Stimulated activated naive CD8-positive, alpha-beta T cell treated with anti-CD3 and anti-CD28 coated beads, Interleukin-15, Interleukin-2, amounts not matched to agents 100 U/mL and 50 U/mL, for 24 hours (primary cell): ENCODE measurements at places on chromosomes 5 and 9.
A peak's percentile ranks its signal among the peaks of the same experiment; 100 is the strongest.

DNA sequence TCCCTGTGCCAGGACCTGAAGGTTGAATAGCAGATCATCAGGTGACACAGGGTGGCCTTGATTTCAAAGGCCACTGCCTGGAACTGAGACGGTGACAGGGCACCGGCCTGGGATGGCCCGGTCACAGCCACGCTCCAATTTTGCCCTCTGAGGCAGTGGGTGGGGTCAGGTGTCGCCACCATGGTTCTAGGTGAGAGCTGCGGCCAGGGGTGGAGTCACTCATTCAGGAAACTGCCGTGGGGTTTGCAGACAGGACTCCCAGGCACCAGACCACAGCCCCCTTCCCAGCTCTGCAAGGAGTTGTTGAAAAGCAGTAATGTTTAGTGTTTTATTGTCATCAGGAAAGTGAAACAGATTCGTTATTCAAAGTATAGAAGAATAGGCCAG lies 17.3 kb upstream of the RNU6ATAC start:
- DNase-seq, result peak; percentile 15

GRCh38 chr5:57445006-57445704 lies 37.5 kb downstream of the ACTBL2 start:
- DNase-seq, result no peak

- DNase-seq, result no peak
Measured at GRCh38 chr9:101418518-101419430, 16.8 kb downstream of the ALDOB start.

GRCh38 chr5:38257308-38258041 lies 884 bp upstream of the EGFLAM start:
- no peak for DNase-seq

- DNase-seq, result no peak
Measured at GRCh38 chr5:67015541-67016191, 180.9 kb downstream of the CD180 start.

DNA sequence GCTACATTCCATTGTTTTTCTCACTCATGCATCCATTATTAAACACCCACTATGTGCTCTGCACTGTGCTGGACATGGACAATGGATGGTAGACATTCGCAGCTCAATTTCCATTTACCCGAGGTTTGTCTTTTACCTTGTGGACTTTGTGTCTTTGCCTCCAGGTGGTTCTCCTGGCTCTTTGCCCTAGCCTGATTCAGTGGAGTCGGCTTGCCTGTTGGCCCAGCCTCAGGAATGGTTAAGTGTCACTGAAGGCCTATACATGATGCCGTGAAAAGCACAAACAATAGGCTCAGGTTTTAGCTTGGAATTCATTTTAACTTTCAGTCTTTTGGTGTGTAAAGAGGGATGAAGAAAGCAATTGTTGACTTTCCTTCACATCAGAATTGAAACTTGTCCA lies 16.5 kb upstream of the DMRT3 start:
- no peak for DNase-seq

- DNase-seq, result no peak
Measured at GRCh38 chr5:48192-48591, 43.8 kb upstream of the PLEKHG4B start.

DNA sequence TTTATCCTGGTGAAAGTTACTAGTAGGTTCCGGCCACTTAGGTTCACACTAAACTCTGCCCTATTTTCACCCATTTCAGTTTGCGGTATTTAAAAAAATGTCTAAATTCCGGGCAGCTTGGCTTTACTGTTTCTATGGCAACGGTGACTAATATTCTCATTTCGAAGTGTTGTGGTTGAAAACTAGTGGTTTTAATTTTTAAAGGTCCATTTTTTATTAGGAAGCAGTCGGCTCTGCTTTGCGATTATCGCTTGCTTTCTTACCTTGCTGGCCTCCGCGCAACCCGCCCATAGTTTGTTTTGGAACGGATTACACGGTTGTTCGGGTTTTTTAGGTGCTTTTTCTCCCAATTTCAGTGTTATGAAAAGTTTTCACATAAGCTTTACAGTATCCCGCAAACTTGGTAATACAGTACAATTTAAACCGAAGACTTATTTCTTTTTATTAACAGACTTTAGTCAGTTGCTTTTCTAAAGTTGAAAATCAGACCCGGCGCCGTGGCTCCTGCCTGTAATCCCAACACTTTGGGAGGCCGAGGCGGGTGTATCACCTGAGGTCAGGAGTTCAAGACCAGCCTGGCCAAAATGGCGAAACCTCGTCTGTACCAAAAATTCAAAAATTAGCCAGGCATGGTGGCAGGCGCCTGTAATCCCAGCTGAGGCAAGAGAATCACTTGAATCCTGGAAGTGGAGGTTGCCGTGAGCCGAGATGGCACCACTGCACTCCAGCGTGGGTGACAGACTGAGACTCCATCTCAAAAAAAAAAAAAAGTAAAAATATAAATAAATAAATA lies 1.6 kb downstream of the KDM4C start:
- peak; percentile 41 for DNase-seq

DNA sequence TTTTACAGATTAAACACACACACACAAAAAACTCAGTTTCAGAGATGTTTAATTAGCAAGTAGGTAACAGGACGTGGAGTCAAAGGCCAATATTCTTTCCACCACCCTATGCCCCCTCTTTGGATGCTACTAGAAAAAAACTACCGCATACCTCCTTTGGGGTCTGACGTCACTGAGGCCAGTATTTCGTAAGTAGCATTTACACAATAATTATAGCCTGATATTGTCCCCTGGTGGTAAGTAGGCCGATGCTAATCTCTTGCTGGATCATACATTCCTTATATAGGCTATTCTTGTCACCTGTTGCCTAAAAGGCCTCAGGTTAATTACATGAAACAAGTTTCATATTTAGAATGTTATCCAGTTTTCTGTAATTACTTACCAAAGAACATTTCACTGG lies 21.0 kb upstream of the SMARCA2 start:
- no peak for DNase-seq

DNA sequence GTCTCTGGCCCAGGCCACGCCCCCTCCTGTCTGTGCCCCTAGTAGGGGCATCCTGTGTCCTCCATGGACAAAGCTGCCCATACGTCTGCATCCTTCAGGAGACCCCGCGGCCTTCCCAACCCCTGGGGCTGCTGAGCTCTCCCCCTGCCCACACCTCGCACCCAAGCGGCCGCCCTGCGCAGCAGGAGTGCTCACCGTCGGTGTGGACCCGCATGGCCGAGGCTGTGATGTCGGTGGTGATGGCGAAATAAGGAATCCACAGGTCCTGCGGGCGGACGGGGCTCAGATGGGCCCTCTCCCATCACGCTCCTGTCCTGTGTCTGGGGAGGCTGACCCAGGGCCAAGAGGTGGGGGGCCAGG lies 4.8 kb upstream of the NSMF start:
- no peak for DNase-seq

DNA sequence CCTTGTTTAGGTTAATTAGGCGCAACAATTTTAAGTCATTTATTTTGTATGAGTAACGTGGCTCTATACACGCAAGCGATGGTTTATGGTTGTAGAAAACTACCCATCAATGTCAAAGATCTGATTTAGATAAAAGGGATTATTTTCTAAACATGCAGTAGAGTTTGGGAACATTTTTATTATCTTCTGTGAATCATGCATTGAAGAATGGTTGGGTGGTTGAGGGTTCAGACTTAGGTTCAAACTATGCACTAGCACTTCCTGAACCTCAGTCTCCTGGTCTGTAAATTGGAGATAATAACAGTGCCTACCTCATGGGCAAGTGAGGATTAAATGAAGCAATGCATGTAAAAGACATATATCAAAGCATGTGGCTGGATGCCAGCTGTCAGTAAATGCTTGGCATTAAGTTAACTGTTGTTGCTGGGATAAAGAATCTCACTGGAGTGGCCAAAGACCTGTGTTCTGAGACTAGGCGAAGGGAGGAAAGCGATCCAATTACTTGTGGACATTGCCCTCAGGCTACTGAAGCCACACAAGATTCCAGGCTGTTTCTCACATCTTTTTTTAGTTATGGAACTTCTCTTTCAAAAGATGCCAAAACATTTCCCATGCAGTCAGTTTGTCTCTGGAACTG lies 1.1 kb upstream of the OTULINL start:
- no peak for DNase-seq

DNA sequence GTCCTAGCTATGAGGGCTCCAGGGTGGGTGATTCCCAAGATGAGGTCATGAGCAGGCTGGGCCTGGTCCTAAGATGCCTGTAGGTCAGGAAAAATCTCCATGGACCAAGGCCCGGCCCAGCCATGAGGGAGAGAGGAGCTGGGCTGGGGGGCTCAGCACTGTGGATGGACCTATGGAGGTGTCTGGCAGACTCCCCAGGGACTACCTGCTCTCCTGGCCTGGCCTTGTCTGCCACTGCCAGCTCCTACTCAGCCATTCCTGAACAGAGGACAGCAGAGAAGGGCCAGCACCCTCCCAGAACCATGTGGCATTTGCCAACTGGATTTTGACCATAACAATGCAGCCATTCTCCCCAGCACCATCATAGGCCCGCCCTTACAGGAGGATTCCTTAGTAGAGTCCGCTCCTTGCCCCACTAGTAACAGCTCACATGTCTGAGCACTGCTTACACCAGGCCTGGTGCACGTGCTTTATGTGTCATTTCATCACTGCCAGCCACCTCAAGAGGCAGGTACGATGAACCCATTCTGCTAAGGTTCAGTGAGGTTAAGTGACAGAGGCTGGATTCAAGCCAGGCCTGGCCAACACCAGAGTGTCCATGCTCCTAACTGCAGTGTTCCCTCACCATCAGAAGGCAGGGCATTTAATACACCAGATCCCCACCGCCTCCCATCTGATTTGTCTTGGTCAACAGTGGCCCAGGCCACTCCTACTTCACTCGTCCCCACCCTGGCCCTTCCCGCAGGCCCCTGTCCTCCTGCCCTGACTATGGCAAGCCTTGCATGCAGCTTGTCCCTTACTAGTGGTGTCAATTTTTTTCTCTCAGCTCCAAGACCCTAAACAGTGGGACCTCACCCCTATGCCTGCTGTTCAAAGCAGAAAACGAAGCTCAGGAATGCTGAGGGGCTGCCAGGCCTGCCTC lies 669 bp downstream of the IL13 start:
- DNase-seq, result no peak

GRCh38 chr9:14215614-14216013 lies 98.3 kb downstream of the NFIB start:
- DNase-seq, result no peak

- no peak for DNase-seq
Measured at GRCh38 chr5:169201597-169201996, 99.3 kb downstream of the SLIT3 start.

DNA sequence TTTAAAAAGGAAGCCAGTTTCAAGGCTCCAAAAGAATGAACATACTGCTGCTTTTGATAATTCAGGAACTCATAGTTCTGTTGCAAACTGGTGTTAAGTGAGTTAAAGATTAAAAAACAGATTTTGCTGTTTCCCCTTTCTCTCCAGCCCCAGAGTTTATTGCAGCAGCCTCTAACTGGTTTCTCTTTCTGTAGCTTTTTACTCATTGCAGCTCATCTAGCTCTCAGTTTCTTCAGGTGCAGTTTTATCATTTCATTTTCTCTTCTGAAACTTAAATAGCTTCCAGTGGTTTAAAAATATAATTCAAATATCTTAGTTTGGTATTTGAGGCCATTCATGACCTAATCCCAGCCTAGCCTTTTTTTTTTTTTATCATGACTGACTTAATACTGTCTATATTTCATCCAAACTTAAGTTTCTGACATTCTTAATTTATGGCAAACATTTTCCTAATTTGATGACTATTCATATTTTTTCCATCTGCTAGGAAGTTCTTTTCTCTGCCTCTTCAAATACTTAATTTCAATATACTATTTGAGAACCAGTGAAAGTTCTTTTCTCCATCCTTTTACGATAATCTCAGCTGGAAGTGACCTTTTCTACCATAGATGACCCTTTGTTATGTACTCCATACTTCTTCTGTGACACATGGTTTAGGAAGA lies 252.7 kb upstream of the GRIA1 start:
- DNase-seq, result no peak

DNA sequence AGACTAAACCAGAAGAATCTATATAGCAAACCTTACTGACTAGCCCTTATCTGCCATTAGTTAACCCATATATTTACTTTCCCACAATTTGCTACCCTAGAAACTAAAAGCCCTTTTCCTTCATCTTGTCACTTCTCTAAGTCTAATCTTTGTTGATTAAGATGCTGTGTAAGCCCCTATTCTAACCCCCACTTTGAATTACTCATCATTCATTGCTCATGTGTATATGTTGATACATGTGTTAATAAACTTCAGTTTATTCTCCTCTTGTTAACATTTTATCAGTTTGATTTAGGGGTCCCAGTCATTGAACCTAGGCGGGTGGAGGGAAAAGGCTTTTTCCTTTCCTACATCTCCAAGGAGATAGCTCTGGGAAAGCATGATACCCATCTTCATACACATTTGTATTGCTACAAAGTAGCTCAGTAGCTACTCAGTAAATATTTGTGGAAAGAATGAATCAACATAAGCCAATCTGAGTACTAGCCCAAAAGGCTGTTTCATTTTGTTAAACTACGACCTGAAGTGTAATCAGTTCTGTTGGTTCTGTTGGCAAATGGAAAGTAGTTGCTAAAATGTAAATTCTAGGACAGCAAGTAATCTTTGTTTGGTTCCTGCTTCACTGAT lies 35.1 kb upstream of the NDFIP1 start:
- no peak for DNase-seq

DNA sequence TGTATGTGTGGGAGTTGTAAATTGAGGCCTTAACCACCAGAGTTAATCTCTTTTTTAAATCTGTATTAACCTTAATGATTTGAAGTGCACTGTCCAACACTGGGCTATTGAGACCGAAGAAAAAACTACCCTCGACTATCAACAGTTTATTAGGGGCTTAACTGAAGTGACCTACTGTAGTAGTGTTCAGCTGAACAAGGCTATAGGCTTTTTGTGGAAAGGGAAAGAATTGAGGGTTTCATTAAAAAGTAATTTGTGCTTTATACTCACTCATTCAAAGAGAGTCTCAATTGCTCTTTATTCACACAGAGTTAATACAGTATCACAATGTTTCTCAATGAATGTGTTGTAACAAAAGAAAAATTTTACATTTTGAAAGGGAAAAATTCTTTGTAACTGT lies 267.5 kb downstream of the SLF1 start:
- DNase-seq, result no peak

DNA sequence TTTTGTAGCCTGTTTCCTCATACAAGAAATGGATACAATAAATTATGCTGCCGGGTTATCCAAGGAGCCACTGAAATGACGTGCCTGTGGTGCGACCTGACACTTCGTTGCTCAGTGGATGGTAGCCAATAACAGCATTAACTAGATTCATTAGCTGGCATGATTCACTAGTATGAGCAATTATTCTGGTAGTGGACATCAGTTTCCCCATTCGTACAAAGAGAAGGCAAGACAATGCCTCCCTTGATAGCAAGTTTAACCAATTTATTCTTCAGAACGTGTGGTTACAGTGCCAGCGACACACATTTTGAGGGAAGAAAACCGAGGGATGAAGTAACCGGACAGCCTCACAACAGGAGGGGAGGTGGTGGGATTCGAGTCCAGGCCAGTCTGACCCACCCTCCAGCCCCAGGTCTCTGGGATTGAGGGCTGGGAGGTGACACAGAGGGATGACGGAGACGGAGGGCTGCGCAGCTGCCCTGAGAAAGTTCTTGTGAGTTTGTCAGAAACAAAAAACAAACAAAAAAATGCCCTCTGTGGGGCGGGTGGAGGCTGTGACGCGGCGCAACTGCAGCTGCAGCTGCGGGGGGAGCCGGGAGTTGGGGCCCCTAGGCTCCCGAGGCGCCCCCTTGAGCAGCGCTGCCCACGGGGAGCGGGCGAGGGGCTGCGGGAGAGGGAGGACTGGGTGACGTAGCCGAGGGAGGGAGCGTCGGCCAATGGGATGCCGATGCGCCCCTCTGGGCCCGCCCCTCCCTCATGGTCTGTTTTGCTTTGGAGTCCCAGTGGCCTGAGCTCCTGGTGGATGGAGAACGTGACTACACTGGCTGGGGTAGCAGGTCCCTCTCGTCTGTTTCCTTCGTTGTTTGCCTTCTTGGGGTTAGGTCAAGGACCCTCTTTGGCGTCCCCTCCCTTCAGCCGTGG lies 10.9 kb downstream of the LHX2 start:
- no peak for DNase-seq
